ENCODE measurements at places on chromosomes 5 and 9. TPM values are rescaled to one million over a fixed set of nuclear protein-coding genes. Genes with fewer than 3 reads are reported as not detected.

Gene LCP2
- not detected for total RNA-seq

Gene PGM5
- total RNA-seq: 0.18 TPM

Gene ENTREP1
- 0.81 TPM for total RNA-seq

Gene LIFR
- 38.2 TPM for total RNA-seq

Gene PTPRD
- total RNA-seq: 1.8 TPM

Gene ADAMTS16
- total RNA-seq: not detected

Gene FST
- 77.1 TPM for total RNA-seq

Gene IL3
- not detected for total RNA-seq
